Neuronal stem cell (in vitro differentiated cells): ENCODE measurements at places on chromosomes 3 and 15.

GRCh38 chr15:59821286-59821685 lies 132.2 kb upstream of the BNIP2 start:
- no peak for DNase-seq

GRCh38 chr15:44275150-44275830 lies 13.2 kb upstream of the GOLM2 start:
- DNase-seq = no peak

- no peak for DNase-seq
Observed at GRCh38 chr3:120798346-120798745, 55.8 kb downstream of the GTF2E1 start.

GRCh38 chr3:73784686-73785392 lies 160.1 kb upstream of the PDZRN3 start:
- DNase-seq = no peak

GRCh38 chr3:115800489-115801075 lies 177.3 kb downstream of the GAP43 start:
- DNase-seq = no peak

DNA sequence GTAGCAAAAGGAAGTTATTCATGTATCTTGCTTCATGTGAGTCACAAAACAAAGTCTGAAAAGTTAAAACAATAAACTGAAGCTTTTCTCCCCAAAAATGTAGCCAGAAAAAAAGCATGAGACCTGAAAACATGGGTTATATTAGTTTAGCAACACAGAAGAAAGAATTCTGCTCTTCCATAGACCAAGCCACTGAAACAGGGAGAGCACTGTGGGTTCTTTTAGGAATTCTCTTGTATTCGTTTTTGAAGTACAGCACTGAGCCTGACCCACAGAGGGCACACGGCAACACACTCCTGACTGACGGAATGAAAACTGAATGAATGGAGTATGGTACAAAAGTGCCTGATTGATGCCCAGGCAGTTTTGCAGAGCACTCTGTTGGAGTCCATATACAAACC lies 66.6 kb downstream of the TM4SF4 start:
- no peak for DNase-seq

DNA sequence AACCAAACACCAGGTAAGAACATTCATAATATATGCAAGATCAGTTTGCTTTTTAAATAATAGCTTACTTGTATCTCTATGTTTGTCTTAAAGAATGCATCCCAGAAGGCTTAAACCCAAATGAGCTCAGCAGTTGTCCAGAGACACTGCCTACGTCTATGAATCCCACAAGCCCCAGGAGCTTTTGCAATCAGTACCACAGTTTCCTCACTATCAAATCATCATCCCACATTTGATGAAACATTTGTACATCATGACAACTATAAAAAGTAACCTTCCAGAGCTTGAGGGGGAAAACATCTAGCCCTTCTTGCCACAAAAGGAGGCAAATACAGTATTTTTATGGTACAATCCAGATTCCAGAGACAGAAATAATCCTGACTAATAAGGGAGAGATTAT lies 63.7 kb downstream of the ATP8B4 start:
- no peak for DNase-seq

- DNase-seq = no peak
Observed at GRCh38 chr3:16060358-16060852, 114.1 kb upstream of the GALNT15 start.

- DNase-seq = no peak
Observed at GRCh38 chr15:58498821-58499580, 67.2 kb downstream of the LIPC start.

GRCh38 chr3:89260721-89261120 lies 153.3 kb downstream of the EPHA3 start:
- no peak for DNase-seq

GRCh38 chr3:19436746-19437145 lies 288.4 kb downstream of the KCNH8 start:
- DNase-seq = no peak

DNA sequence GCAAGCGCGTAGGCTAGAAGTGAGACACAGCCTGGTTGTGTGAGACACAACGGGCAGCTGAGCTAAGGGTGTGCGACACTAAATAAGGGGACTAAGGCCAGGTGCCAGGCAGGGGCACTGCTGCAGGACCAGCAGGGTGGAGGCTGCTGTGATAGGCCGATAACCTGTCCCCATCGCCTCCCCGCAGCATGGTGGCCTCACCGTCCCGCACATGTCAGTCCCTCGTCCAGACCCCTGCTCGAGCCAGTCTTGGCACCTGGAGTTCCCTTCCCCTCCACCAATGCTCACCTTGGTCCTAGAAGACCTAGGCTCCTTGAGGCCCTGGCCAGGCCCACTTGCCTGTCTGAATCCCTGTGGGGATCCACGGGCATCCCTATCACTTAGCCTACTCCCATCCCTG lies 96.1 kb downstream of the HMG20A start:
- DNase-seq = no peak

DNA sequence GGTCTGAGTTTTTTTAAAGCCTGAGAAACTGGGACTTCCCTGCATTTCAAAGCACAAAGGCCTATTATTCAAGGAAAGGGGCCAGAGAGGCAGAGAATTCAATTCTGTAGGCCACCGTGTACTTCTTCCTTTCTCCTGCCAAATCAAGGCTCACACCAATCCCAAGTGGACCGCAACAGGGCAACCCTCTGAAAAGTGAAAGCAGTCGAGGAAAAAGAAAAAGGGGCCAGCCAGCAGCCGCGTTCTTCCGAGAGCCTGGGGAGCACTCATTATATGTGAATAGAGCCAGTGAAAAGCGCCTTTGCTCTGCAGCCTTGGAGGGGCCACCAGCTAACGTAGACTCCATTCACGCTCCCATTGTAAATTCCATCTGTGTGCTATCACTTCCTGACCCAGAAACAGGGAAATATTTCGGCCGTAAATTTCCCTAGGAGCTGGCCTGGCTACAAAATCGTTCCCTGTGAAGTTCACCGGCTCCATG lies 45.9 kb upstream of the THUMPD3 start:
- DNase-seq = peak; percentile 70

DNA sequence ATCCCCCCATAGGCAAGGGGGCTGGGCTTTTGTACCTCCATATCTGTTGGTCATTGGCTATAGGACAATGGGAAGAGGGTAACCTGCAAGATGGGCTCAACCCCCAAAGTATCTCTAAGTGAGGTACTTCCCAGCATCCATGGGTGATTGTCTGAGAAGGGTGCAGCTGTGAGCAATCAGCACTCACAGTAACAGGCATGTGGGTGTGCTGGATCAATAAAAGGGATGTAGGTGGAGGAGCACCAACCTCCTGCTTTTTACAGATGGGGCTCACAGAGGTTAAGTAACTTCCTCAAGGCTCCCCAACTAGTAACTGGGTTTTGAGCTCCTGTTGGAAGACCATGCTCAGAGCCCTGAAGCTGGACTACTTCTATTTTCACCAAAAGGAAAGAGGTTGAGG lies 26.4 kb upstream of the FAM107A start:
- no peak for DNase-seq

DNA sequence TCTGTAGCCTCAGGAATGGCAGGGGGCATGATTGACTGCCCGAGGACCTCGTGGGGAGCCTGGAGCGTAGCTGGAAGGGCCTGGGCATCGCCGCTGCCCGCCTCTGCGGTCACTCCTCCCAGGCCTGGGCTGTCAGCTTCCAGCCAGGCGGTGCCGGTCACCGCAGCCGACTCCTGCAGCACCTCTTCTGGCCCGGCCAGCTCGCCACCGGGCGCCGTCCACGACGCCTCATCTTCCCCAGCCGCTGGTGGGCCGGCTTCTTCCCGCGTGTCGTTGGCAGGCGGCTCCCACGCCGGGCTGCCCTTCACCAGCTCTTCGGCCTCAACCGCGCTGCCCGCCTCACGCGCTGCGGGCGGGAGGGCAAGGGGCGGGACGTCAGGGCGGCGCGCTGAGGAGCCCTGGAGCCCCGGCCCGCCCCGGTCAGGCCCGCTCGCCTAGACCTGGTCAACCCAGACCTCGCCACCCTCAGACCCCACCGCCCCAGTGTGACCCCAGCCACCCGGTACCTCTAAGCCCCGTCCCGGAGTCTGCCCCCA lies 1.0 kb downstream of the CSPG5 start:
- no peak for DNase-seq

DNA sequence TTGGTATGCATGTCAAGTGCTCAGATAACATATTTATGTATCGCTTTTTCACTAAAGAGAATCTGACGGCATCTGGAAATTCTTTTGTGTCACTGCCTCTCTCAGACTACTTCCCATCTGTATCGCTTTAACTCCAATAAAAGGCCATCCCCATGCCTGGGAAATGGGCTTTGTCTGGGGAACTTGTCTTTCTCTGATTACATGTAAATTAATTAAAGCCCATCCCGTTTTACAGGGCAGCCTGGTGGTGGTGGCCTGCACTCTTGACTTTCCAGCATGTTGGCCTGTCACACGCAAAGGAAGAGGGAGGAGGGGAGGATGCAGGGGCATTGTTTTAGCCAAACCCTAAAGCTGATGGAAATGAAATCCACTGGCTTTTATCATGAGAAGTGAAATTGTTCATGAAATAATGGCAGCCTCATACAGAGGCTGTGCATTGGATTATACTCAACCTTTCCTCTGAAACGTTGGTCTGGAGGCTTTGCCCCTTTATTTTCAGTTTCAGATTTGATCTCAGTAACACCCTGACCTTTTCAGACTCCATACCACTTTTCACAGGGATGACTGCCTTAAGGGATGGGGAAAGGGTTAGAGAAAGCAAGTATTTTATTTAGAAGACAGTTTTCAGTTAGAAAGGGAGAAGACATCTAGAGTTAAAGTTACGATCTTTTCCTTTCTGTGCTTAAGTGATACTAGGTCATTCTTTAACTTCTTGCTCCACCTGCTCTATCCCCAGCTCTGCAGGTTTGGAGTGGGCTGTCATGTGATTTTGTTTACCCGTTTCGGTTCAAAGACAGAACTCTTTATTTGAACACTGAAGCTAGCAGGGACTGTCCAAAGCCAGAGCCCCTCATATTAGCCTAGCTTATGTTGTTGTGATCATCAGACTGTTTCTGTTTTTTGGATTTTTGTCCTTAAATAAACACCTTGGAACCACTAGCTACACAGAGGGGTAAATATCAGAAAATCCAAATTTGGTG lies 94.6 kb upstream of the CTDSPL start:
- DNase-seq = no peak
